Stimulated activated CD8-positive, alpha-beta memory T cell treated with anti-CD3 and anti-CD28 coated beads, Interleukin-15, amount 100 ng/mL, for 4 hours (primary cell): ENCODE measurements at places on chromosomes 7 and 10.

GRCh38 chr10:65142641-65143435, 1621.6 kb downstream of the REEP3 start:
- DNase-seq, result no peak

GRCh38 chr7:129202058-129202777, 13.8 kb downstream of the SMO start:
- DNase-seq, result no peak

GRCh38 chr10:34960983-34961382, 129.2 kb downstream of the CUL2 start:
- DNase-seq, result no peak

GRCh38 chr10:65949526-65949925, 976.3 kb upstream of the LRRTM3 start:
- no peak for DNase-seq

- DNase-seq, result no peak
These were observed 637 bp downstream of the RPEL1 start for GRCh38 chr10:103246324-103246723.

GRCh38 chr7:54874804-54875203, 115.8 kb upstream of the SEC61G start:
- DNase-seq, result no peak

- no peak for DNase-seq
These were observed 126.8 kb downstream of the ALOX5 start for GRCh38 chr10:45500798-45501197.

GRCh38 chr10:32372000-32372875, 25.3 kb upstream of the EPC1 start:
- no peak for DNase-seq

DNA sequence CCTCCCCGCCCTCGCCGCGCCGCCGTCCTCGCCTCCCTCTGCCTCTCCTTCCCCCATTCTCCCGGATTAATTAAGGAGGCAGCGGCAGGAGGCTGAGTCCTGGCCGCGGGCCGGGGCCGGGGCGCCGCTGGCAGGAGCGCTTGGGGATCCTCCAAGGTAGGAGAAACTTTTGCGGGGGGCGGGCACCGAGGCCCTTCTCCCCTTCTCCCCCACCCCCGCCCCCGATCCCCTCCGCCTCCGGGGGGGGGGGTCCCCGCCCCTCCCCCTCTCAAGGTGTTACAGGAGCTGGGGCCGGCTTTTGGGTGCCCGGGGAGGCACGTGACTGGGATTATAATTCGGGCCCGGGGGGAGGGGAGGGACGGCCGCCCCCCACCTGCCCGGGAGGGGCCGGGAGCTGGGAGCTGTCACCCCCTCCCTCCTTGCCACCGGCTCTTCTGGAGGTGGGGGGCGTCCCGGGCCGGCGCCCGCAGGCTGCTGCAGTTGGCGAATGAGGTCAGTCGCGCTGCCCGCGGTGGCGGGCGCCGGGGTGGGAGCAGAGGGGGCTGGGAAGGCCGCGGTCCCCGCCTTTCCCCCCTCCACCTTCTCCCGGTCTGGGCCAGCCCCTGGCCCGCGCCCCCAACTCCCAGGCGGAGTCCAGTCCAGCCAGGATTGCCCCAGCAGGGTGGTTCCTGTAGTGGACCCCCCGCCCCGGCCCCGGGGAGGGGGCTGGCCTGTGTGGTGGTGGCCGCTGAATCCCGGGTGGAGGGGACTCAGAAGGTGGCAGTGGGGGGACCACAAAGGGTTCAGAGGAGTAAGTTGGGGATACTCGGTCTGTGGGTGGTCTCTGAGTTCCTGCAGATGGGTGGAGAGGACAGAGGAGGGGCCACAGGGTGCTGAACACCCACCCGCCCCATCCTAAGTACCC, 567 bp downstream of the GTF2IRD1 start:
- no peak for DNase-seq

DNA sequence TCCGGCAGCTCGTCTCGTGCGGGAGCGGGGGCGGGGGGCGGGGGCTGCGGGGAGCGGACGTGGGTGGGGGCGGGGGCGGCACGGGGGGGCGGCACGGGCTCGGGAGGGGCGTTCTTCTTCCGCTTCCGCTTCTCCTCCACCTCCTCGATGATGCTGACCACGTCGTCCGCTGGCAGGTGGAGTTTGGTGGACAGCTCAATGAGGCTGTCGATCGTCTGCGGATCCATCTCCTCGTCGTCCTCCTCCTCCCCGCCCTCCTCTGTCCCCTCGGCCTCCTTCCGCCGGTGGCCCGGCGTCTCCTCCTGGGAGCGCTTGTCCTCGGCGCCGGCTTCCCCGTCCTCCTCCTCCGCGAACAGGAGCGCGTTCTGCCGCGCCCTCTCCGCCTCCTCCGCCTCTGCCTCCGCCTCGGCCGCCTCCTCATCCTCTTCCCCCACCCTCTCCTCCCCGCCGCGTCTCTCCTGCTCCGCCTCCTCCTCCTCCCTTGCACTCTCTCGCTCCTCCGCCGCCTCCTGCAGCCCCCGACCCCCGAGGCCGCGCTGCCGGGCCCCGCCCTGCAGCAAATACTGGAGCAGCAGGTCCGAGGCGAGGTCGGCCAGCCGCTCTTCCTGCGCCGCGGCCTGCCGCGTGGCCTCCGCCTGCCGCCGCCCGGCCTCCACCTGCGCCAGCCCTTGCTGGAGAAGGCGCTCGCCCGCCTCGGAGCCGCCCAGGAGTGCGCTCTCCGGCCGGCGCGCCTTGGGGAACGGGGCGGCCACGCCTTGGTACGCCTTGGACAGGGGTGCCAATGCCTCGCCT, 1.9 kb downstream of the VGF start:
- no peak for DNase-seq

DNA sequence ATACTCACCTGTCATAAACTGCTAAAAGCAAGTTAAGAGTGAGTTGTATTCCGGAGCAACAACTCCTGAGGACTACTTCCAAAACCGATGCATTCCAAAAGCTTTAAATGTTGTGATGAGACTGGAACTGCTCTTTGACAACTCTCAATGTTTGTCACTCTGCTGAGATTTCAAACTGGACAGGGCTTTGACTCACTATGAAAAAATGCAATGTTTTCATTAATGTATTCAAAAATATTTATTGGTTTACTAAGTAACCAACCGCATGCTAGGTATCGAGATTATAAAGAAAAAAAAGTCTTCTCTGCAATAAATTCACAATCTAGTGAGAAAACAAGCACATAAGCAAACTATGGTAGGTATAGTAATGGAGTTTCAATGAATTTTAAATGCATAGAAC, 107.9 kb upstream of the GNAI1 start:
- no peak for DNase-seq

DNA sequence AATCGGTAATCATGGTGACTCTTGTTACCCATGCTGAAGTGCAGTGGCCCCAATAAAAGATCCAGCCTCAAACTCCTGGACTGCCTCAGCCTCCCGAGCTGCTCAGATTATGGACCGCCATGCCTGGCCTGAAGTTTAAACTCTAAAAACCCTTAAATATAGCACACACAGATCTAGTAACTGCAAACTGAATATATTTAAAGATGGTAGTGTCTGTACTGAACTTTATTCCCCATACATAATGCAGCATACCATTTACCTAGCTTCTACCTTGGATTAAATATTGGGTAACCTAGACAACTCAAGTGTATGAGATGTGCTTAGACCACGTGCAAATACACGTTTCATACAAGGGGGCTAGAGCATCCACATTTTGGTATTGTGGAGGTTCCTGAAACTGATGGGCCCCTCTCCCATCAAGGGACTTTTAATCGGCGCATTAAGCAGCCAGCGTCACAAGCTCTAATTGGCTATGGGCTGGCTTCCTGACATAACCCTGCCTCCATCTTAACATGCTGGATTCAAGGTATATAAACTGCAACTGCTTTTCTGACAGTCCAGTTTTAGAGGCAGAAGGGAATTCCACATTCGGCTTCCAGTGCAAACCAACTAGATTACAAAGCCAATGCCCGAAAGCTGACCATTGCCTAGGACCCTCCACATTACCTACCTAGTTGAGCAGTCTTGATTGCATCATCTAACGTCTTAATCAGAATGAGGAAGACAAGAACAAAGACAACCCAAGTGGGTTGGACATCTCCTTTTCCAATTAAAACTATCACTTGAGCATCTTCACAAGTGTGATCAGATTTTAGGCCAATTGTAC, 13.0 kb downstream of the HNRNPA2B1 start:
- DNase-seq, result no peak
